ENCODE measurements at places on chromosomes 3 and 15. TPM values are rescaled to one million over a fixed set of nuclear protein-coding genes. Genes with fewer than 3 reads are reported as not detected.

FOXL2NB gene
- total RNA-seq: not detected

GRIP2 gene
- 8.6 TPM for total RNA-seq

BOC gene
- total RNA-seq: 45.1 TPM

- H3K36me3 ChIP-seq: no peaks in the 10 kb centered on the region
- no peak for DNase-seq
- H3K4me3 ChIP-seq: no peak overlapping the region
- H3K27ac ChIP-seq: no peak overlapping the region
- H3K4me1 ChIP-seq: no peaks in the 10 kb centered on the region
Observed at GRCh38 chr15:60083318-60083717, 79.2 kb downstream of the FOXB1 start.

DNA sequence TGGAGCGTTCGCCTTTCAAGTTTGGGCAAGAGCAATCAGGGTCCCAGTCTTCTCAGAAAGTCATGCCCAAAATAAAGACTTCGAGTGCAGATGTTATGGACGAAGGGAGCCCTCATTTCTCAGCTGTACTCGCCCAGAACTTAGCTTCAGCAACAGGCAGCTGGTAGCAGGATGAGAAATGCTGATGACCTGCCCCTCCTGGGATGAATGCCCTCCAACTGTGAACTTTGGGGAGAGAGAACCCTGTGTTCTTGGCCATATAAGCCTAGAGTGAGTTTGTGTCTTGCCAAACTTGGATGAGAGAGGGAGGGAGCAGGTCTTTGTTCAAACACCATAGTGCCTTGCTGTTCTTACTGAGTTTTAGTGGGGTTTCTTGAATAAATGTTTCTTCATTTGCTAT is 400.3 kb downstream of the LRTM1 start:
- H3K36me3 ChIP-seq: no peaks in the 10 kb centered on the region
- no peak overlapping the region for H3K4me3 ChIP-seq
- H3K27me3 ChIP-seq: no peaks in the 10 kb centered on the region
- no peak overlapping the region for H3K27ac ChIP-seq

PCCB gene
- 16.4 TPM for total RNA-seq

GRCh38 chr15:67094001-67094826 is 28.8 kb downstream of the SMAD3 start:
- peaks cover under 1% of the 10 kb centered on the region for H3K4me1 ChIP-seq
- H3K4me3 ChIP-seq: no peak overlapping the region
- H3K27me3 ChIP-seq: no peaks in the 10 kb centered on the region
- H3K36me3 ChIP-seq: no peaks in the 10 kb centered on the region

THSD4 gene
- 53.8 TPM for total RNA-seq

DNA sequence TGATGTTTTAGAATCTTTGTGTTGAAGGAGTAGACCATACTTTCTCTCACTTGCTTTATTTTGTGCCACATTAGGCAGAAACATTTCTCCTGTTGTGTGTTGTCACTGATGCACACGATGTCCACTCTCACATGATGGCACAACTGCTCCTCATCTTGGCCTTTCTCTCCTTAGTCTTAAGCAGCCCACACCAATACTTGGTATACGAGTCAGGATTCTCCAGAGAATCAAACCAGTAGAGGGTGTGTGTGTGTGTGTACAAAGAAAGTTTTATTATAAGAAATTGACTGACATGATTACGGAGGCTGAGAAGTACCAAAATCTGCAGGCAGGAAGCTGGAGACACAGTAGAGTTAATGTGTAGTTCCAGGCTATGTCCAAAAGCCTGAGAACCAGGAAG is 187.1 kb downstream of the ALCAM start:
- H3K27me3 ChIP-seq: no peaks in the 10 kb centered on the region
- no peak overlapping the region for H3K27ac ChIP-seq
- no peaks in the 10 kb centered on the region for H3K4me1 ChIP-seq
- DNase-seq: no peak
- peaks cover 2% of the 10 kb centered on the region for H3K36me3 ChIP-seq

GRCh38 chr15:94912760-94913159 is 681.4 kb downstream of the MCTP2 start:
- H3K4me1 ChIP-seq: peaks cover 4% of the 10 kb centered on the region
- no peak for DNase-seq
- no peaks in the 10 kb centered on the region for H3K27me3 ChIP-seq
- H3K27ac ChIP-seq: no peak overlapping the region

GRCh38 chr15:29143293-29143692 is 126.3 kb downstream of the NSMCE3 start:
- H3K36me3 ChIP-seq: no peaks in the 10 kb centered on the region
- H3K4me3 ChIP-seq: no peak overlapping the region
- no peak for DNase-seq
- no peak overlapping the region for H3K27ac ChIP-seq

GRCh38 chr3:52679811-52680210 is 5.9 kb downstream of the PBRM1 start:
- H3K27ac ChIP-seq: no peak overlapping the region
- DNase-seq: no peak
- no peaks in the 10 kb centered on the region for H3K4me1 ChIP-seq
- peaks cover 2% of the 10 kb centered on the region for H3K36me3 ChIP-seq
- H3K27me3 ChIP-seq: no peaks in the 10 kb centered on the region
- no peak overlapping the region for H3K4me3 ChIP-seq

GRCh38 chr15:50358845-50359244 is 3.8 kb upstream of the GABPB1 start:
- H3K27me3 ChIP-seq: no peaks in the 10 kb centered on the region
- DNase-seq: no peak
- no peaks in the 10 kb centered on the region for H3K4me1 ChIP-seq
- no peaks in the 10 kb centered on the region for H3K36me3 ChIP-seq

GRCh38 chr3:189368384-189368783 is 196.6 kb downstream of the TPRG1 start:
- DNase-seq: no peak
- H3K27ac ChIP-seq: no peak overlapping the region
- no peaks in the 10 kb centered on the region for H3K36me3 ChIP-seq
- peaks cover 3% of the 10 kb centered on the region for H3K4me1 ChIP-seq
- no peak overlapping the region for H3K4me3 ChIP-seq

DNA sequence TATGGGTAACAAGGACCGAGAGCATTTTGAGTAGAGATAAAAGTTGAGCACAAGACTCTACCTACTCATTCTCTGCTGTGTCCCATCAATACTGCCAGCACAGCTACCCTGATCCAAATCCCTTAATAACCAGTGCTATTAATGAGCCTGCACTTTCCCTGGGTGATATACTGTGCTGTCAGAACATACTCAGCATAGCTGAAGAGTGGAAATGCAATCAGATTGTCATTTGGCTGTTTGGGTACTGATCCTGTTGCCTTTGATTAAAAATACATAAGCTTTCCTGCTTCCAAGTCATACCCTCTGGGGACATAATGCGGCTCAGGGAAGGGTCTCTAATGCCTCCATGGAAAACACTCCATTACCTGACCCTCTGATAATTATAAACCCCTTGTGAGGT is 917.5 kb downstream of the SQOR start:
- no peak for DNase-seq
- no peak overlapping the region for H3K4me3 ChIP-seq
- H3K27ac ChIP-seq: no peak overlapping the region
- no peaks in the 10 kb centered on the region for H3K36me3 ChIP-seq
- H3K27me3 ChIP-seq: no peaks in the 10 kb centered on the region
- no peaks in the 10 kb centered on the region for H3K4me1 ChIP-seq

DNA sequence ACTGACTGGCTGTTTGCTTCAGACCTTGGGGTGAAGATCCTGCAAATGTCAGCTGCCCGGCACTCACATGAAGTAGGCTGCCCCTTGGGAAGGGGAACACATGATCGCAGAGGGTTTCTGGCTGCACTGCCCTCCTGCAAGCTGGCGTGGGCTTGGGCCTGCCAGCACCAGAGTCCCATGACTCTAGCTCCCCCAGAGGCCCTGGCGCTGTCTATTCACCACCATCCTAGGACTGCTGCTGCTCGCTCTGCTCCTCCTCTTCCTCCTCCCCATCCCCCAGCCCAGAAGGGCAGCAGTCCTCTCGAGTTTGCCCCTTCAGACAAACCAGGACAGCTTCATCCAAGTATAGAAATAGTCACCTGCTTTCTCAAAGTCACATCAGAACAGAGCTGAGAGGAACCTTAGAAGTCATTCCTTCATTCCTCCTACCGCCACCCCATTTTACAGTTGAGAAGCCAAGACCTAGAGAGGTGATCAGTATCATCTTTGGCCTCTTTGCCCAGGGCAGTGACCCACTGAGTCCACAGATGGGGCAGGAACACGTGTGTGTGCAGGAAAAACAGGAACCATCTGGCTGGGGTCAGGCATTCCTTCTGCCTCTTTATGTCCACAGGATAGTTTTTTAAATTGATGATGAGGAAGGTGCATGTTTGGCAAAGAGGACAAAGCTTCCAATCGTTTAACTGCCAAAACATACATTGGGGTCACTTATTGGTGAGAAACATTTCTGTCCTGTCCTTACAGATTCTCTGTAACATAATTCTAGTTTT is 13.2 kb downstream of the DPH3 start:
- no peak overlapping the region for H3K4me3 ChIP-seq
- H3K27ac ChIP-seq: no peak overlapping the region
- H3K4me1 ChIP-seq: no peaks in the 10 kb centered on the region
- no peaks in the 10 kb centered on the region for H3K36me3 ChIP-seq

GRCh38 chr15:42313463-42313862 is 40.2 kb upstream of the TMEM87A start:
- no peaks in the 10 kb centered on the region for H3K4me1 ChIP-seq
- no peak overlapping the region for H3K4me3 ChIP-seq
- H3K27me3 ChIP-seq: no peaks in the 10 kb centered on the region
- no peak overlapping the region for H3K27ac ChIP-seq
- H3K36me3 ChIP-seq: peaks cover 11% of the 10 kb centered on the region

NPAP1 gene
- not detected for total RNA-seq

GRCh38 chr15:31484986-31485385 is 158.4 kb downstream of the KLF13 start:
- no peaks in the 10 kb centered on the region for H3K36me3 ChIP-seq
- no peak overlapping the region for H3K27ac ChIP-seq
- H3K4me1 ChIP-seq: peaks cover 5% of the 10 kb centered on the region
- H3K27me3 ChIP-seq: no peaks in the 10 kb centered on the region
- H3K4me3 ChIP-seq: no peak overlapping the region

- peaks cover 5% of the 10 kb centered on the region for H3K4me1 ChIP-seq
- H3K4me3 ChIP-seq: no peak overlapping the region
- H3K27me3 ChIP-seq: no peaks in the 10 kb centered on the region
- peak overlapping the region; percentile 59 for H3K27ac ChIP-seq
Observed at GRCh38 chr3:101854608-101855304, 5.4 kb downstream of the NFKBIZ start.

GRCh38 chr3:111813979-111814378 is 45.1 kb upstream of the PHLDB2 start:
- DNase-seq: no peak
- no peaks in the 10 kb centered on the region for H3K27me3 ChIP-seq
- no peaks in the 10 kb centered on the region for H3K36me3 ChIP-seq
- H3K4me3 ChIP-seq: no peak overlapping the region
- H3K27ac ChIP-seq: no peak overlapping the region

TRIM42 gene
- total RNA-seq: not detected

DNA sequence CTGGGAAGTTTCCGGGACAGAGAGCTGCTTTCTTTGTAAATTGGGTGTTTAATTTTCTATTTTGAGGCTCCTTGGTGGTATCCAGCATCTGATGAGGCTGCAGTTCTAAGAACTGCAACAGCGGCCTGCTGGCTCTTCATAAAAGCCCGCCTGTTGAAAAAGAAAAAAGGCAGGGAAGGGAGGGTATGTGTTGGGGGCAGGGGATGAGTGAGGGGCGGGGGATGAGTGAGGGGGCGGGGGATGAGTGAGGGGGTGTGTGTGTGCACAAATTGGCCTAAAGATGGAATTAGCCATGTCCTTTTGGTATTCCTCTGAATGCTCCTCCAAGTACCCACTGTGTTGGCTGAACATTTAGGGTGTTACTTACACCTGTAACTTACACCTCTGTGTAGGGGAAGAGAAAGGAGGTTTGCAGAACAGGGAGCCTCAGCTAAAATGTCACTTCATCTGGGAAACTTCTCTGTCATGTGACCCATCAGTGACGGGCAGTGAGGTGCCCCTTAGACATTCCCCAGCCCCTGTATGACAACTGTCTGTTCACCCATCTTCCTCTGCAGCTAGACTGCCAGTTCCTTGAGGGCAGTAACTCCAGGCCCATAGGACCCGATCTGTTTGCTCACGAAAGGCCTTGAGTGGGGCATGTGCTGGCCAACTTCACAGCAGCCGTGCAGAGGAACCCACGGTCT is 57.6 kb downstream of the LRIG1 start:
- DNase-seq: no peak
- H3K27ac ChIP-seq: peak overlapping the region; percentile 66
- no peaks in the 10 kb centered on the region for H3K36me3 ChIP-seq
- no peak overlapping the region for H3K4me3 ChIP-seq
- no peaks in the 10 kb centered on the region for H3K27me3 ChIP-seq
- H3K4me1 ChIP-seq: peaks cover 8% of the 10 kb centered on the region

GRCh38 chr3:41277790-41278465 is 78.6 kb downstream of the CTNNB1 start:
- no peaks in the 10 kb centered on the region for H3K36me3 ChIP-seq
- no peak overlapping the region for H3K27ac ChIP-seq
- no peak overlapping the region for H3K4me3 ChIP-seq
- DNase-seq: no peak

RCCD1 gene
- total RNA-seq: 12.3 TPM

DNA sequence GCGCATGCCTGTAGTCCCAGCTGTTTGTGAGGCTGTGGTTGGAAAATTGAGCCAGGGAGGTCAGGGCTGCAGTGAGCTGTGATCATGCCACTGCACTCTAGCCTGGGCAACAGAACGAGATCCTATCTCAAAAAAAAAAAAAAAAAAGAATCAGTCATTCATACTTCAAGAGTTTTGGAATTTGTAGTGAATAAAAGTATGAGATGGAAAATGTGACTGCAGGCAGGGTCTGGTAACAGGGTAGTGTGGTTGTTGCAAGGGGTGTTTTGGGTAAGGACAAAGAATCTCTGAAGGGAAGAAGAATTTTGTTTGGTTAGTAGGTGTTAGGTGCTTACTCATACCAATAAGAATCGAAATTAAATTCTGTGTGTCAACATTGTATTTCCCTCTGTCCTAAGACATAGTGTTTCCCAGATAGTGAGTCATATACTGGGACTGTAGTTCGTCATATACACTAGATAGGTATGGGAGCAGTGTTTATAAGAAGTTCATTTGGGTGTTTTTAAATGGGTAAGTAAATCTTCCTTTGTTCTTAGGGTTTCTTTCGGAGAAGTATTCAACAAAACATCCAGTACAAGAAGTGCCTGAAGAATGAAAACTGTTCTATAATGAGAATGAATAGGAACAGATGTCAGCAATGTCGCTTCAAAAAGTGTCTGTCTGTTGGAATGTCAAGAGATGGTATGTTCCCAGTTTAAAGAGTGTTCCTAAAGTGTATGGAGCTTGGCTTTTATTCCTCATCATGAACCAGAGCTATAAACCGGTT is 14.2 kb downstream of the NR1D2 start:
- DNase-seq: no peak
- no peaks in the 10 kb centered on the region for H3K27me3 ChIP-seq
- no peak overlapping the region for H3K4me3 ChIP-seq
- peaks cover 8% of the 10 kb centered on the region for H3K36me3 ChIP-seq
- H3K27ac ChIP-seq: no peak overlapping the region

DNA sequence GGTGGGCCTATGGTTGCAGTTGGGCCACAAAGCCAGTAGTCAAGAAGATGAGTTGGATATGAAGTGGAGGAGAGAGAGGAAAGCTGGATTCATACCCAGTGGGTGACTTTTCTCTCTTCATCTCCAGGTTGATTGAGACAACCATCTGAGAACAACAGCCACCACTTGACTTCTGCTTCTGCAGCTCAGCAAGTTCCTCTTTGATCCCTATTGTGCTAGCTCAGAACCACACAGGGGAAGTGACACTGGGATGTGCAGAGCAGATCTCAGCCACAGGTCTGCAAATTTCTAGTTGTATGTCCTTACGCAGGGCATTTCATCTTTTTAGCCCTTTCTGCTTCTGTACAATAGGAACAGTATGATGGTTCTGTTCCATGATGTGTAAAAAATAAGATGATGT is 459.2 kb upstream of the ARRDC4 start:
- DNase-seq: no peak
- H3K4me1 ChIP-seq: no peaks in the 10 kb centered on the region
- H3K36me3 ChIP-seq: no peaks in the 10 kb centered on the region
- H3K27me3 ChIP-seq: no peaks in the 10 kb centered on the region
- no peak overlapping the region for H3K4me3 ChIP-seq

WDR49 gene
- total RNA-seq: 1.7 TPM
